B cell (primary cell): ENCODE measurements at places on chromosomes 2 and 18.

- peak; percentile 36 for DNase-seq
These were observed 59.5 kb downstream of the PUM2 start for GRCh38 chr2:20291106-20291564.

- no peak for DNase-seq
These were observed 70.8 kb downstream of the DTNA start for GRCh38 chr18:34780856-34781255.

GRCh38 chr2:19893520-19894133 lies 8.2 kb downstream of the TTC32 start:
- no peak for DNase-seq

GRCh38 chr2:147904051-147904450 lies 59.2 kb downstream of the ACVR2A start:
- no peak for DNase-seq

- DNase-seq, result no peak
These were observed 6.0 kb downstream of the MEIS1 start for GRCh38 chr2:66440708-66441497.

- no peak for DNase-seq
These were observed 3.6 kb downstream of the BIRC6 start for GRCh38 chr2:32360416-32360815.

DNA sequence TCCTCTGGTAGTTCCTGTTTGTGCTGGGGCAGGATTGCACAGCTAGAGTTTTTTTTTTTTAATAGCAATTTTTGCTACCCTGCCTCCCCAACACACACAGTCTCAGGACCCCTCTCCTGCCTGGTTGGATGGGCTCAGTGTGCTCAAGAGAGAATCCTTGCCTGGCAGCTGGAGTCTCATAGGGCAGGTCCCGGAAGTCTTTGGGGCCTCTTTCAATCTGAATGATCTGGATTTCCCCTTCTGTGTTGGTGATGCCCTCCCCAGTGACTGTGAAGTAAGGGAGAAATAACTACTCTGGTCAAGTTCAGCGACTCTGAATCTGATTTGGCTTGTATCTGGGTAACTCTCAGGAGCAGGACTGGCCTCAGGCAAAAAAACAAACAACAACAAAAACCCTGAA lies 220.6 kb upstream of the LRRTM1 start:
- no peak for DNase-seq

DNA sequence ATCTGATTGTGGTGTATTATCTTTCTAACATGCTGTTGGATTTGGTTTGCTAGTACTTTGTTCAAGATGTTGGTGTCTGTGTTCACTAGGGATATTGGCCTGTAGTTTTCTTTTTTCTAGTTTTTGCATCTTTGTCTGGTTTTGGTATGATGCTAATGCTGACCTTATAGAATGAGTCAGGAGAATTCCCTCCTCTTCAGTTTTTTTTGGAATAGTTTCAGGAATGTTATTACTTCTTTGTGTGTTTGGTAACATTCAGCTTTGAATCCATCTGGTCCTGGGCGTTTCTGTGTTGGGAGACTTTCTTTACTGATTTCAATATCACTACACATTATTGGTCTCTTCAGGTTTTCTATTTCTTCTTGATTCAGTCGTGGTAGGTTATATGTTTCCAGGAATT lies 124.2 kb upstream of the EPB41L5 start:
- DNase-seq, result no peak

DNA sequence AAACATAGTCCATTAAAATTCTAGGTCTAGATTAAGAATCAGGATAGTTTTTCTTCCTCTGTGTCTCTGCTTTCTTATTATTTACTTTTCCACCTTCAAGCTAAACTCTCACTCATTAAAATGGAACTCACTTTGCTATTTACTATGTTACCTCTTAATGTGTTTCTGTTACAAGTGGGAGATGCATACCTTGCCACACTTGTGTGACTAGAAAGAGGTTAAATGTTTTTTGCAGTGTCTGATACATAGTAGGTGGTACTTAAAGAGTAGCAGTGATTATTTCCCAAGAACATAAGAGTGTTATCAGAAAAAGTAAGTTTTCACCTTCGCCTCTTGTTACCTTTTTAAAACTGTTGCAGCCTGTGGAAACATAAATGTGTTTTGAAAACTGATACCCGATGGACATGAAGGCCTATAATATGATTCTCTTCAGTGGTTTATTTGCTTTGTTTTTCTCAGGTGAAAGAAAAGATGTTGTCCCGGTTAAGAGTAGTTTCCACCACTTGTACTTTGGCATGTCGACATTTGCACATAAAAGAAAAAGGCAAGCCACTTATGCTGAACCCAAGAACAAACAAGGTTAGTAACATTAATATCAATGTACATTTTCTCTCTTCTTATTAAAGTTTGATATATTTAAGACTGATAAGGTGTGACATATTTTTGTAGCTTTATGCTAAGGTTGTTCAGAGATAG lies 16.6 kb downstream of the ME2 start:
- DNase-seq, result no peak

DNA sequence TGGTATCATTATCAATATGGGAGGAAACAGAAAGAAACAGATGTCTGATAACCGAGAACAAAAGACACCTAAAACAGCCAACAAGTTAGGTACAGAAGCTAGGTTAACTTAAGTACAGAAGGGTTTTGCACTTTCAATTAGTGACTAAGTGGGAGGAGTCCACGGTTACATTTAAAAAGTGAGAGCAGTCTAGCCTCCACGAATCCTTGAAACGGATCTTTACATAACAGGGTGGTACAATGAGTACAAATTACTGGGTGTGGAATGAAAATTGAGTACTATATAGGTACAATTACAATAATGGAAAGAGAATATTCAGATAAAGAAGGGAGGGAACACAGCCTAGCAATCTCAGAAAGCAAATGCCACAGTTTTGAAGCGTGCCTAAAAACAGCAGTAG lies 76.6 kb downstream of the TLK1 start:
- DNase-seq, result no peak
